Muscle of leg (tissue), 16 donors: ENCODE measurements at places on chromosomes 12 and 14.
A peak's percentile ranks its signal among the peaks of the same experiment; 100 is the strongest.

DNA sequence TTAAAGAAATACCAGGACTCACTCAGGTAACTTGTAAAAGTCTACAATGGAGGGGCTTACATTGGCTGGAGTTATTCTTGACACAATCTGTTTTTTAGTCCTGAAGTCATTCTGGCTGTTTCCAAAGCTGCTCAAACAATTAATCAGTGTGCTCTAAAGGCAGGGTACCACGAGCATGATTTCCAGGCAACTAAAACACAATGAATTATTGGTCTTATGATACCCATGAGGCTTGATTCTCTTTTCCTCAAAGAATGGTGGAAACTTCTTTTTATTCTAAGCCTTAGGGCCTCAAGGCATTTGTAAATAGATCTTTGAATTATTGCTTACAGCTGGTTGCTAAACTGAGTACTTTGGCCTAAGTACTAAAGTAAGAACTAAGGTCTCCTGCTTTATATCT is 199.8 kb upstream of the PDZRN4 start:
- peak; percentile 20 for DNase-seq

DNA sequence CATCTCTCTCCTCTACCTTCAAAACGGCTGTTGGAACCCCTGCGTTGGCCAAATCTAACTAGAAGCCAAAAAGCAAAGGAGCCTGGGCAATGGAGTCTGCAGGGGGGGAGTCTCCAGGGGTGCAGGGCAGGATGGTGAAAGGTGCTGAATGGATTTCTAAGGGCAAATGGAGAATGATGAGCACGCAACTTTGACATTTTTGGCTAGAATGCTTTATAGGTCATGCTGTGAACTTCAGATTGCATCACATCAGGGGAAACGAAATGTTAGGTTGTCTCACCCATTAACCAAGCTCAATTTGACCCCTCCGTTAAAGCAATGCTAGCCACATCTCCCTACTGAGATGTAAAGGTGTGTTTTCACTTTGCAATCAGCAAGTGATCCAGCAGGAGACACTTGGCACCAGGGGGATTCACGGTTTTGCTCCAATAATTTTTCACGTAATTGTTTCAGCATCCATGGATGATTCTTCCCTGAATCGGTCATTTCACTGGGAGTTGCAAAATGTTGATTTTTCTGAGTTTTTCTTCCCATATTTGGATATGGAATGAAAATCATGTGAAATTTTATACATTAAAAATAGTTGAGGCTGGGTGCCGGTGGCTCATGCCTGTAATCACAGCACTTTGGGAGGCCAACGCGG is 78.0 kb upstream of the MDM1 start:
- no peak for DNase-seq

DNA sequence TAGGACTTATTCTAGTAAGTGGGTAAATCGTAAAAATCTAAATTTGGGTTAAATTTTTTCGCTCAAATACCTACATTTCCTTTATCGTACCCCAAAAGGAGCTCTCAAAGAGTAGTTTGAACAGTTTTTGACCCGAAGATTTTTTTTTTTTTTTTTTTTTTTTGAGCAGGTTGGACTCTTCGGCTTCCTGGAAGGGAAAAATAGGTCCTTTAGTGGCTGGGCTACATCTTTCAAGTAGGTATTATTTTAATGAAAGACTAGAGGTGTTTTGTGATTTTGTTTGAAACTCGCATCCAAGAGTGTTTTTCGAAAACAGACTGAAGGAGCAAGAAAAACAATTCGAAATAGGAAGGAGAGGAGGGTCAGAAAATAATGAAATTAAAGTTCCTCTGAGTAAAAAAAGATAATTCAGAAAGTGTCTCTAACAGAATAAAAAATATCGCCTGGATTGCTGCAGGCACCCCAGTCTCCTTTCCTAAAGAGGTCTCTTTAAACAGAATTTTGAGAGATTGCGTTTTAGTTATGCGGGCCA is 6.0 kb downstream of the CDKN1B start:
- no peak for DNase-seq

DNA sequence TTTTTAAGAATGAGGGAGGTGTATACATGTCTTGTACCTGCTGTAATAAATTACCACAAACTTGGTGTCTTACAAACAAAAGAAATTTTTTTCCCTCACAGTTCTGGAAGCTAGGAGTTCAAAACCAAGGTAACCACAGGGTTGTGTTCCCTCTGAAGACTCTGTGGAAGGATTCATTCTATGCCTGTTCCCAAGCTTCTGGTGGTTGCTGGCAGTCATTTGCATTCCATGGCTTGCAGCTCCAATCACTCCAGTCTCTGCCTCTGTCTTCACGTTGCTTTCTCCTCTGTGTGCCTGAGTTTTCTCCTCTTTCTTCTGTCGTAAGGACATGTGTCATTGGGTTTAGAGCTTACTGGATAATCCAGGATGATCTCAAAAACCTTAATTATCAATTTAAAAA is 15.4 kb upstream of the ZNF641 start:
- DNase-seq: no peak

DNA sequence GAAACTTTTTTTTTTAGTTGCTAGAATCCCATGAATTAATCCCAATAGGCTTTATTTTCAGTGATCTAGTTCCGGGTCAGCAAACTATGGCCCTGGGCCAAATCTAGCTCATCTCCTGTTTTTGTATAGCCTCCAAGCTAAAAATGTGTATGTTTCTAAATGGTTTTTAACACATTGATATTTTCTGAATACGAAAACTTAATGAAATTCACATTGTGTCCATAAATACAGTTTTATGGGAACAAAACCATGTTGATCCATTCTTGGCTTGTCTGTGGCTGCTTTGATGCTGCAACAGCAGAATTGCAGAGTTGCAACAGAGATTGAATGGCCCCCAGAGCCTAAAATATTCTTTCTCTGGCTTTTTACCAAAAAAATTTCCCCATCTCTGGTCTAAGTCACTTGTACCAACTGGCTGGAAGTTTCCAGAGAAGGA is 47.5 kb downstream of the ZNF664 start:
- peak; percentile 58 for DNase-seq

GRCh38 chr14:36439766-36440165 is 80.3 kb downstream of the NKX2-1 start:
- peak; percentile 5 for DNase-seq

DNA sequence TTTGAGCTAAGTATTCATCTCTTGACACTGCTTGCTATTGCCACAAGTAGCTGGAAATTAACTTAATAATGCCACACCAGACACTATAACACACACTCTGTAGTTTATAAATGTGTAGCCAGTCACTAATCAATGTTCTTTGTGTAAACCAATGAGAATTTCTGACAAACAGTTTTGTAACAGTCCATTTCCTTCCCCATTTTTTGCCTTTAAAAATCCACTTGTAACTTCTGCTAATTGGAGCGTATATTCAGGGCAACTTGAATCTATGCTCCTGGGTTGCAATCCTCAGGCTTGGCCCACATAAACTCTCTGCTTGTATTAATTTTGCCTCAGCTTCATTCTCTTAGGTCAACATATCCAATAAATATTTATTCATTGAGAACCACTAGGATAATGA is 125.0 kb upstream of the DHRS4 start:
- peak; percentile 16 for DNase-seq

GRCh38 chr14:21868442-21869046 is 194.9 kb upstream of the OR4E1 start:
- DNase-seq: peak; percentile 12

DNA sequence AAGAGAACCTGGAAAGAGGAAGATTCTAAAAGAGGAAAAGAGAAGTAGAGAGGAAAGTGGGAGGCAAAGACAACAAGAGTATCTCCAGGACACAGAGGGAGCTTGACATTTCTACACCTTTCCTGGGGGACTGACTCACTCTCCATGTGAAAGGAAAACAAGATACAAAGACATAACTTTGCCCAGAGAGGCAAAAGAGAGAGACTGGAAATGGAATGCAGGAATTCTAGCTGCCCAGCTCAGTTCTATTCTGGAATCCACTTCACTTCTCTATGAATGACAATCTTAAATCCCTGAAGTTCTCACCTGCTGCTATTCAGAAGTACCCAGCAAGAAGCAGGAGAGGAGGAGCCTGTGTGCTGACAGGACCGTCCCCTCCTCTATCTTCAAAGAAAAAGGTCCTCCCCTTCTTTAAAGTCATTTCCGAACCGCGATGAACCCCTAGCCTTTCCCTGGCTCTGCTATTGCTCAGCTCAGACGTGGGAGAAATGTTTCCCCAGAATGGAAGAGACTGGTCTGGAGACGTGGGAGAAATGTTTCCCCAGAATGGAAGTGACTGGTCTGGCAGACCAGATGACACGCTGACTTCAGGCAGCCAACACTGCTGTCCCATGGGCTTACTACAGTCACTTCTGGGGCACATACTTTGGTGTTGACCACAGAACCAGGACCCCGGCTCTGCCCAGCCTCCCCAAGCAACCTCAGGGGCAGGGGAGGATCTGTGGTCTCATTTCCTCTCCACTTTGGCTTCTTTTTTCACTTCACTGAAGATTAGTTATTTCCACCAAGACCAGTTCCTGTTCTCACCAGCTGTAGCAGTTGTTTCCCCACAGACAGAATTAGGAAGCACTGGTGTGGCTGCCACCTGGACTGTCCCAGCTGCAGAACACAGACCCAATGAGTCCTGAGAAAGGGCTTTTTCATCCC is 8.3 kb downstream of the FMNL3 start:
- peak; percentile 83 for DNase-seq

GRCh38 chr14:26175658-26176057 is 422.2 kb downstream of the NOVA1 start:
- DNase-seq: no peak

DNA sequence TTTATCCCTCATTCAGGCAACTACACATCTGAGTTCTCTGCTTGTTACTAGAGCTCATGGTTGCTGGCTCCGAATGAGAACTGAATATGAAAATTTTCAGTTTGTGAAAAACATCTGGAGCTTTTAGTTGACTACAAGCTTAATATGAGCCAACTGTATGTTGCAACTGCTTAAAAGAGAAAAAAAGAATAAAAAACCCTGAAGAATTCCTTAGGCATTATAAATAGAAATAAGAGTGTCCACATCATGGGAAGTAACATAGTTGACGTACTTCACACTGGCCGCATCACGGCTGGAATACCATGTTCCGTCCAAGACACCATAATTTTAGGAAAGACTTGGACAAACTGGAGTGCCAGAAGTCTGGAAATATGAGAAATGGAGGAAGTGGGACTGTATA is 57.9 kb downstream of the PDE3A start:
- DNase-seq: peak; percentile 98

DNA sequence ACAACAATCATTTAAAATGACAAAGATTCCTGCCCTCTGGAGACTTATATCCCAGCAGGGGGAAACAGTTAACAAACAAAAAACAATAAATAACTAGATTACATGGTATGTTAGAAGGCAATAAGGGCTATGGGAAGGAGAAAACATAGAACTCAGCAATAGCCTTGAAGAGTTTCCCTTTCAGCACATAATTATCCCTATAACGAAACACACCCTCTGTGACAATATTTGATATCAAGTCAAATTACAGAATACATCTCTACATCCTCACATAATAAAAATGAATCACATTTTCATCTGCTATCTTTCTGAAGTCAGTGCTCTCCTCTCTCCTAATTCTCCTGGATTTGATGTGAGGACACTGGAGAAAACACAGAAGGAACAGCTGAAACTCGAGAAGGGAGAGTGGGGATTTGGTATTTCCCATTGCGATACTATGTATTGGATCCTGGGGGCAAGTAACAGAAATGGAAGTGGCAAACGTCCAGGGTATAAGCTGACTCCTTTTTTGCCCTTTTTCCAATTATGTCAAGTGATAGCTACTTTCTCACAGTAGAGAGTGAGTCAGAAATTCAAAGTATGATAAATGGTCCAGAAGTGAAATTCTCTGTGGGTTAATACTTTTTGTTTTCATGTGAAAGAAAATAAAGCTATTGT is 9.7 kb upstream of the PTGER2 start:
- DNase-seq: no peak

DNA sequence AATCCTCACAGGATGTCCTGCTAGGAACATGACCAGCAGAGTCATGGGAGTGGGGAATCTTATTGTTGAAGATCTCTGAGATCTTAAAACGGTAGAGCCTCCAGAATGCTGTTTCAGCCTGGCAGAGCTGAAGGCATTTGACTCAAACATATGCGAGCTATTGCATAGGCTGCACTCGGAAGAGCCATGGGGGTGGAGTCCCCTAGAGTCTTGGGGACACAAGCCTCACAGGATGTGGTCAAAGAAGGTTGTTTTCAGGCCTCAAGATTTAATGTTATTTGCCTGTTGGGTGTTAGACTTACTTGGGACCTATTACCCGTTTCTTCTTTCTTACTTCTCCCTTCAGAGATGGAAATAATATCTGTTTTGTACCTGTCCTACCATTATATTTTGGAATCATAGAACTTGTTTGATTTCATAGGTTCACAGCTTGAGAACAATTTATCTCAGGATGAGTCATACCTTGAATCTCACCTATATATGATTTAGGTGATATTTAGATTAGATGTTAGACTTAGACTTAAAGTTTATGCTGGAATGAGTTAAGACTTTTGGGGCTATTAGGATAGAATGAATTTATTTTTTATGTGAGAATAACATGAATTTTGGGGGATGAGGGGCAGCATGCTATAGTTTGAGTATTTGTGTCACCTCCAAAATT is 172.2 kb upstream of the ATP2B1 start:
- DNase-seq: no peak

GRCh38 chr14:85088192-85088591 is 441.8 kb upstream of the FLRT2 start:
- no peak for DNase-seq

DNA sequence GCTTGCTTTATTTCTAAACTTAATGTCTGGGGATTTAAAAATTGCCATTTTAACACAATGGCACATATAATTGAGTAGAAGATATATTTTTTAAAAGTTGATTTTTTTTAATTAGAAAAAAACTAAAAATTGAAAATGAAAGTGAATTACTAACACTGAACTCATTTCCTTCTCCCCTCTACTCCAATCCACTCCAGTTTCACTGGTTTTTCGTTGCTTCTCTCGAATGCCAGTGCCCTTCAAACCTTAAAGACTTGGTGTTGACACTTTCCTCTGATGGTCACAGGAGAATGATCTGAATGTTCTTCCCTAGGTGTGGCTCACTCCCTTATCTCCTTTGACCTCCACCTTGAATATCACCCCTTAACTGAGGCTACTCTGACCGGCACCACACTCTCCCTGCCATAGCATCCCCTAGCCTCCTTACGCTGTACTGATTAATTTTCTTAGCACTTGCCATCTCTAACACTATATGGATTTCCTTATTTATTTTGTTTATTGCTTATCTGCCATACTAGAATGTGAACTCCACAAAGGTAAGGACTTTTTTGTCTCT is 107.1 kb downstream of the LIN7A start:
- no peak for DNase-seq

DNA sequence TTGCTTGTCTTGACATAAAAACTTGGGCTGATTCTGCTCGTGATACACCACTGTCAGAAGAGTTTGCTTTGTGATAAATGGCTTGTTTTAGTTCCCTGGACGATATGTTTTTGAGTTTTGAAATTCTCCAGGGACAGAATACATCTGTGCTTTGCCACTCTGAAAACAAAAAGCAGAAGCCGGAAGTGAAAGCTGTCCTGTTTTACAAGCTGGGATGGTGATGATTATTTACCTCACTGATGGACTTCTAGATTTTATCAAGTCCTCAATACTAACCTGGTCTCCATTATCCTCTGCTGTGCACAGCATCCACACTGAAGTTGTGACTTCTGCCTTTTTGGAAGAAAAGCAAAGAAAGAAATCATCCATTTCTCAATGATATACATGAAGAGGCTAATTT is 251.6 kb downstream of the TRHDE start:
- no peak for DNase-seq
